ENCODE measurements at places on chromosomes 7 and 10. TPM values are rescaled to one million over a fixed set of nuclear protein-coding genes. Genes with fewer than 3 reads are reported as not detected.

GRCh38 chr10:48446785-48447184 is 140.3 kb downstream of the MAPK8 start:
- peak overlapping the region; percentile 12 for H3K4me3 ChIP-seq
- peaks cover 34% of the 10 kb centered on the region for H3K27me3 ChIP-seq
- H3K36me3 ChIP-seq = peaks cover 48% of the 10 kb centered on the region

Gene MRPS16
- 106 TPM for total RNA-seq

DNA sequence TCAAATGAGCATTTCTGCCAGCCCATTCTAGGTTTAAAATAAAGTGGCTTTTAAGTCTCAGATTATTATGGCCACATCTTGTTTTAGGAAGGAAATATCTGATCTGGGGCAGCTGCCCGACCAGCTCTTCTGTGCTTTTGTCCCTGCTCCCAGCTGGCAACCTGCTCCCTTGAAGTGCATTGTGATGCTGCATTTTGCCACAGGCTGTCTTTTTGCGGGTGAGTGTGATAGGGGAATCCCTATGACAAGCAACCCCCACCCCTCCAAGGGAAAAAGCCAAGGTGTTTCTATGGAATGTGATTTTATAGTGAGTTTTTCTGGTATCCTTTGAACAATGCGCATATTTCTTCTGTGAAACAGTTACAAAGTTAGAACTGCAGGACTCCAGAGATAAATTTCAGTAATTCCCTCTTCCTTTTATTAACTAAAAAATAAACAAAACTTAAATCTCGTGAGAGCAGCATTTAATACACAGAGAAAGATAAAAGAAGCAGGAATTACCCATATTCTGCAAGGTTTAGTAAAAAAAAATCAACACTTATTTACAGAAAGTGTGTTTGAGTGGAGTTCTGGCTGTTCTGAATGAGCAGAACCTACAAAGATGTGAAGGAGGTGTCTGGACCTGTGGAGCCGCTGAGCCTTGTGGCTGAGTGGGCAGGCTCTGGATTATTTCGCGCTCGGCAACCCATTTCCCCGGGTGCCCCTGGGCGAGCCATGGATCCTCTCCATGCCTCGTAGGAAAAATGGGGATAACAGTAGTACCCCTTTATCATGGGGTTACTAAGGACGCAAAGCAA is 10.1 kb upstream of the HPS1 start:
- no peak overlapping the region for H3K27ac ChIP-seq
- peaks cover 25% of the 10 kb centered on the region for H3K4me1 ChIP-seq
- H3K36me3 ChIP-seq = no peaks in the 10 kb centered on the region
- peaks cover 2% of the 10 kb centered on the region for H3K27me3 ChIP-seq
- DNase-seq = no peak

Gene GPR26
- not detected for total RNA-seq

DNA sequence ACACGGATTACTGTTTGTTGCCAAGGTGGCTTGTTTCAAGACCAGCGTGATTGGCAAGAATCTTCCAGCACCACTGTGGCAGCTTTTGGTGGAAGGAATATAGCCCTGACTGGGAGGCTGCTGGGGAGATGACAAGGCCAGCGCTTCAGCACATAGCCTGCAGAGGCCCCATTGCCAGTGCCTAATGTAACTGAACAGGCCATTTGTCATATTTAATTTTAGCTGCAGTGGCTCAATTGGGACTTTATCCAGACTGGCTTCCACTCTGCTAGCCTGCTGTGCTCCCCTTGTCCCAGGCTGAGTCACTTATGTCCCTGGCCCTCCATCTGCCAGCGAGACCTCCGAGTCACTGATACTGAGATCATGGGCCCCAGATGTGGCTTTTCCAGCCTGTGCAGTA is 483.1 kb downstream of the GALNT17 start:
- H3K4me3 ChIP-seq = no peak overlapping the region
- no peaks in the 10 kb centered on the region for H3K27me3 ChIP-seq
- no peak for DNase-seq
- no peaks in the 10 kb centered on the region for H3K36me3 ChIP-seq

DNA sequence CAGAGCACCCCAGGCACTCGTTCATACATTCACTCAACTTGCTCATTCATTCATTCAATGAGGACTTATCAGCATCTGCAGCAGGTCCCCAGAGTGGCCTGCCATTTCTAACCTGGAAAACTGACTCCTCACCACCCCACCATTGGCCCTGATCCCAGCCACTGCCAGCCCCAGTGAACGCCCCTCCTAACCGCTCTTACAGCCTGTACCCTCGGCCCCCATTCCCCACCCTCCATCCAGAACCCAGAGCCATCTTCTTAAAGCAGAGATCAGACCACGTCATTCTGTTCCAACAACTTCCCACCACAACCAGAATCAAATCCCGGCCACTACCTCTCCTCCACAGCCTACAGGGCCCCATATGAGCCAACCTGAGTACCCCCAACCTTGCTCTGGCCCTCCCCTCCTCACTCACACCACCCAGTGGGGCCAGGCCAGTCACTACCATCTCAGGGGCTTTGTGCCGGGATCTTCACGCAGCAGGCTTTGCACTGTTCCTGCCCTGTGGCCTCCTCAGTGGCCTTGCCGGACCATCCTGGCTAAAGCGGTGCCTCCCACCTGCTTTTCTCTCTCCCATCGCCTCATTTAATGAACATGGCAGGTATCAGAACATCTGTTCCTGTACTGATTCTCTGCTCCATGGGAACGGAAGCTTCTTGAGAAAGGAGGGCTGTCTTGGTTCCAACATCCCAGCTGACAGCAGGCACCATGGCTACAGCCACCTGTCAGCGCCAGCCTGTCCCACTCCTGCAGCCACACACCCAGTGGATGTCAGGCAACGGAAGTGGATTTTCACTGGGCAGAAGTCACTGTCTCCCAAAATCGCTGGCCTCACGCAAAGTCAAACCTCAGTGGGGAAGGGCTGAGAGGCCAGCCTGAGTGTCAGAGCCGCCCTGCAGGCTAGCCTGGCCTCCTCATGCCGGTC is 45.4 kb downstream of the FAM53B start:
- no peak for DNase-seq
- no peaks in the 10 kb centered on the region for H3K4me1 ChIP-seq
- no peaks in the 10 kb centered on the region for H3K36me3 ChIP-seq
- no peak overlapping the region for H3K4me3 ChIP-seq
- H3K27me3 ChIP-seq = peaks cover 1% of the 10 kb centered on the region
- H3K27ac ChIP-seq = no peak overlapping the region

Gene GFRA1
- total RNA-seq = 17.2 TPM

DNA sequence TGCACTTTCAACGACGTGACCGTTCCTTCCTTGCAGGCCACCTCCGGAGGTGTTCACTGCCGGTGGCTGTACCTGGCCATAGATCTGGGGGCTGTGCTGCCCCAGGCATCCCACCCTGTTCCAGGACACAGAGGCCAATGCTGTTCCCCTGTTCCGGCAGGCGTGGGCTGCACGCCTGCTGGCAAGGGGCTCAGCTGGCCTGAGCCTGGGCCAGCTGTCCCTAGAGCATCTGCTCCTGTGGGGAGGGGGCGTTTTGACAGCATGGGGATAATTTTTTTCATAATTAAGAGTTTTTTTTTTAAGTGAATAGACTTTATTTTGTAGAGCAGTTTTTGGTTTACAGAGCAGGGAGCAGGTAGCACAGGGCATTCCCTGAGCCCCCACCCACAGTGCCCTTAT is 28.8 kb downstream of the PWWP2B start:
- H3K4me1 ChIP-seq = no peaks in the 10 kb centered on the region
- H3K4me3 ChIP-seq = no peak overlapping the region
- no peak overlapping the region for H3K27ac ChIP-seq

Gene MRLN
- not detected for total RNA-seq

GRCh38 chr7:29573567-29573966 is 9.9 kb downstream of the PRR15 start:
- no peak for DNase-seq
- H3K4me1 ChIP-seq = no peaks in the 10 kb centered on the region

DNA sequence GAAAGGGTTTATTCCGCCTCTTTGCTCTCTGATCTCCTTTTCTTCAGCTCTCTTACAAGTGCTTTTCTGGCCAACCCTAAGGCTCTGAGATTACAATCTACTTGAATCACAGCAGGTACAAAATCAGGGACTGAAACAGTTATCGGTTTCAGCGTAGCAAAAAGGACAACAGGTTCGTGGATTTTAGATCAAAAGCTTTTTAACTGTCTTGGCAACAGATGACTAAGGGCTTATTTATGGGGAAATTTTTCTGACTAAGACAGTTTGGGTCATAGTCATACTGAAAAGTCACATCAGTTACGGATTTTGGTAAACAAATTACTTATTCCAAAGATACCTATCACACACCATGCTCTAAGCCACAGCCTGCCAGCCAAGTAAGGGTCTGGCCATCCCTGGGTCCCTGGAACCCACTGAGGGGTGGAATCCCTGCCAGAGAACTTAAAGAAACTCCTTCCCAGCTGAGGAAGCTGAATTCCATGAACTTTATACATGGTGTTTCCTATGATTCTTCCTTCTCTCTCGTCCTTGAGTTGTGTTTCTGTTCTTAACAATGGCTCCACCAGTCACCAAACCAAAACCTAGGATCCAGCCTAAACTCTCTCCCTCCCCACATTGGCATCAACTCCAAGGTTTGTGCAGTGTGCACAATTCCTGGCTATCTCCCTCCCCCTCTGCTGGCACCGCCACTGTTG is 169.3 kb downstream of the FAM107B start:
- peaks cover 4% of the 10 kb centered on the region for H3K27me3 ChIP-seq
- peaks cover 12% of the 10 kb centered on the region for H3K36me3 ChIP-seq
- DNase-seq = peak; percentile 80
- H3K27ac ChIP-seq = peak overlapping the region; percentile 90
- H3K4me3 ChIP-seq = peak overlapping the region; percentile 92

DNA sequence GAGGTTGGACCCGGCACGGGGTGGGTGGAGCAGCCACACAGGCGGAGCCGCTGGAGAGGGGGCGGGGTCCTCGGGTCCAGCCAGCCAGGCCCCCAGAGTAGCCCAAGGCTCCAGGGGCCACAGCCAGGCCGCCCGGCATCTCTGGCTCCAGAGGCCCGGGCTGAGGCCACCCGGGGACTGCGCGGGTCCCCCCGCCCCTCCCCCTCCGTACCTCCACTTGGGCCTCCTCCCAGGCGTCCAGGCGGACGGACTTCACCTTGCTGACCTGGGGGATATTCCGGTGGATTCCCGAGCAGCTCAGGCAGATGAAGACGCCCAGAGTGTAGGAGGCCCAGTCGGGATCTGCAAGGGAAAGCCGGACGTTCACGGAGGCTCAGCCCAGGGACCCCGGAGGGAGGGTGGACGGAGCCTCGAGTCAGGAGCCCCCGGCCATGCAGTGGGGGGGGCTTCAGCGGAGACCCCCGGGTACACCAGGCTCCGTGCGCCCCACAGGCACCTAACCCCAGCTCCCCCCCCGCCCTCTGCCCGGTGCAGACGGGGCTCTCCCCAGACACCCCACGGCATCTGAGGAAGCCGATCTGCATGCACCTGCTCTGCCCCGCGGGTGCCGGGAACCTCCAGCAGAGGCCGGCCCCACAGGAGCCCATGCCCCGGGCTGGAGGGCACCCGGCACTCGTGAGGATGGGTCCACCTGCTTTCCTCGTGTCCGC is 19.2 kb downstream of the ADAP1 start:
- peaks cover 9% of the 10 kb centered on the region for H3K27me3 ChIP-seq
- H3K4me3 ChIP-seq = no peak overlapping the region
- H3K4me1 ChIP-seq = peaks cover 5% of the 10 kb centered on the region
- no peaks in the 10 kb centered on the region for H3K36me3 ChIP-seq

Gene PSD
- total RNA-seq = 1.2 TPM

DNA sequence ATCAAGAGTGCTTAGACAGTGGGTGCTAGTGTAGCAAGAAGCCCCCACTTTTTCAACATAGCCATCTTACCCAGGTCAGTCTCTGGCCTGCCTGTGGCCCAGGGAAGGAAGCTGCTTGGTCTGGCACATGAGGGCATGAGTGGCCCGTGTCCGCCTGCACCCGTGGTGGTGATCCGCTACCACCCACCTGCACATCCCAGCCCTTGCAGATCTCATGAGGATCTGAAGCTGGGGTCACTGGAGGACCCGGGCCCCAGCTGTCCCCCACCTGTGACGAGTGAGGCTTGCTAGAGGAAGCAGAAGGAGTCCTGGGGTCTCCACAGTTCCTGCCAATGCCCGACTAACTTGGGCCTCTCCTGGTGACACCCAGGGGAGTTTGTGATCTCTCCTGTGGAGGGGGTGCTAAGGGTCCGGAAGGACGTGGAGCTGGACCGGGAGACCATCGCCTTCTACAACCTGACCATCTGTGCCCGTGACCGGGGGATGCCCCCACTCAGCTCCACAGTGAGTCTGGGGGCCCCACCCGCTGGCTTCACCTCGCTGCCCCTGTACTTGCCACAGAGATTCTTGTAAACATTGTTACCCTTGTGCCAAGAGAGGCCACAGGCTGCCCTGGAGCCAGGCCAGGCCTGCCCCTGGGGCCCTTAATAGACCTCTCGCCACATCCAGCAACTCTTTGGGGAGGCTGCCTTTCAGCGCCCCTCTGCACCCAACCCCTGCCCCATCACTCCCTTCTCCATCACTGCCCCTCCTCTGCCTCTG is 10.8 kb upstream of the VSIR start:
- H3K27ac ChIP-seq = no peak overlapping the region
- H3K4me3 ChIP-seq = no peak overlapping the region
- H3K36me3 ChIP-seq = no peaks in the 10 kb centered on the region
- DNase-seq = no peak
- no peaks in the 10 kb centered on the region for H3K4me1 ChIP-seq

Gene CXCL12
- total RNA-seq = 189 TPM

DNA sequence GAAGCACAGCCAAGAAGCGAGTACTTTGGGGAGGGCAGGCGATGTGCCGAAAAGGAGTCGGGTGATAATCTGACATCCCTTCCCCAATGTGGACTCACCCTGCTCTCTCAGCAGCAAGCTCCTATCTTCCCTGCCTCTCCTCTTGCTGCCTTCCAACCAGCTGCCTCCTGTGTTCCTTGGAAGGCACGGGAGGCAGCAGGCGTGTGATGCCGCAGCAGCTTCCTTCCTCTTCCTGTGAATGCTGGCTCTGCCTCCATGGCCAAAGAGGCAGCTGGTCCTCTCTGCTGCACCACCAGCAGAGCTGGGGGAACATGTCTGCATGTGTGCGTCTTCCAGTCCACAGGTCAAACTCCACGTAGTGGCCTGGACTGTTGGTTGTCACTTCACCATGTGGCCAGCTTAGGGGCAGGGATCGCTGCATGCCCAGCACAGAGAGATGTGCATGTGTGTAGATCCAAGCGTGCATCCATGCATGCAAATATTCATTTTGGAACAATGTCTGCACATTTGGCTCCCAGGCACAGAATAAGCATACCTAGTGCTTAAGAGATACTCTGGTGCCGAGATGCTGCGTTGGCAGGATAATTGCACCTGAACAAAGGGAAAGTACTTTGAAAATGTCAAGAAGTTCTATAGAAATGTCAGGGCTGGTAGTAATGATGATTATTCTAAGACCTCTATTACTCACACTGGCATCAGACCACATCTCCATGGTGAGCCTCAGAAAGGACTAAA is 499.8 kb downstream of the PLXNA4 start:
- no peak for DNase-seq
- H3K27me3 ChIP-seq = peaks cover 19% of the 10 kb centered on the region

Gene STOX1
- total RNA-seq = 0.06 TPM

DNA sequence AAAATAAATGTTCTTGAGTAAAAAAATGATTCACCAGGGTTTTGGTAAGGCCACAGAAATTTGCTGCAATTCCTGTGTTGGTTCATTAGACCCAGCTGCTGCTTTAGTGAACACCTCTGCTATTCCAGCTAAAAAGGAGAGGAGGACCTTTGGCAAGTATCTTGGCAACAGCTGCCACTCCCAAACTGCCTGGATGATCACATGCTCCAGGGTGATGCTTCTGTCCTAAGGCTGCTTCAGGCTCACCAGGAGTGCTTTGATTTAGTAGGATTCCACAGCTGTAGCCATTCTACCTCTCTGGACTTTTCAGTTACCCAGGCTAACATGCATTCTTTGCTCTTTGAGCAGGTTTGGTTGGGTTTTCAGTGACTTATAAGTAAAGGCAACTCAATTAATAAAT is 82.6 kb upstream of the NPVF start:
- no peaks in the 10 kb centered on the region for H3K27me3 ChIP-seq
- no peaks in the 10 kb centered on the region for H3K4me1 ChIP-seq
- no peak overlapping the region for H3K27ac ChIP-seq
- H3K4me3 ChIP-seq = no peak overlapping the region
- no peak for DNase-seq
- H3K36me3 ChIP-seq = no peaks in the 10 kb centered on the region

All from HFFc6 (cell line).